NT2/D1 (cell line): ENCODE measurements at places on chromosomes 7 and 10.

DNA sequence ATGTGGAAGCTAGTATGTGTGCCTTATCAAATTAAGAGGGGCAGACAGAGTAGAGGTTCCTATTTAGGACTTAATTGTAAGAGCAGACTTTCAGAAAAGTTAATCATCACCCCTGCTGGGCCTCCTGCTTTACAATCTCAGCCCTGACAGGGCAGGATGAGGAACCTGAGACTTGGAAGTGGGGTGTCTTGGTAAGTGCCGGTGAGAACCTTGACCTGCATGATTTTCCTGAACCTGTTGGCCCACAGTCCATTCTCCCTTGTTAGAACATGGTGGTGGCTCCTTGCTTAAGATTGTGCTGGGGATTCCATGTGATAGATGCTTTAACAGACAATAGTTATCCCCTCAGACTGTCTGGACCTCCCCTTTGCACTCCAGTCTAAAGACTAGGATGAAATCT, 141.7 kb upstream of the TMEM72 start:
- no peak for DNase-seq

- DNase-seq: no peak
These were observed 87.2 kb upstream of the AGK start for GRCh38 chr7:141463986-141464385.

- DNase-seq: no peak
These were observed 295.2 kb downstream of the CAMK1D start for GRCh38 chr10:12644380-12645144.

DNA sequence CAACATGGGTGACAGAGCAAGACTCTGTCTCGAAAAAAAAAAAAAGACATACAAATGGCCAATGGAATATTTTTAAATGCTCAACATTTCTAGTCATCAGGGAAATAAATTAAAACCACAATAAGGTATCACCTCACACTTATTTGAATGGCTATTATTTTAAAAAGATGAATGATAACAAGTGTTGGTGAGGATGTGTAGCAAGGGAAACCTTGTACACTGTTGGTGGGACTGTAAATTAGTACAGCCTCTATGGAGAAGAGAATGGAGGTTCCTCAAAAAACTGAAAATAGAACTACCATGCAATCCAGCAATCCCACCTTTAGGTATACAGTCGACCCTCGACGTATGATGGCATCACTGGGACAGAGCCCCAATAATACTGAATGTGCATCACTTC, 65.4 kb upstream of the DIP2C start:
- no peak for DNase-seq

DNA sequence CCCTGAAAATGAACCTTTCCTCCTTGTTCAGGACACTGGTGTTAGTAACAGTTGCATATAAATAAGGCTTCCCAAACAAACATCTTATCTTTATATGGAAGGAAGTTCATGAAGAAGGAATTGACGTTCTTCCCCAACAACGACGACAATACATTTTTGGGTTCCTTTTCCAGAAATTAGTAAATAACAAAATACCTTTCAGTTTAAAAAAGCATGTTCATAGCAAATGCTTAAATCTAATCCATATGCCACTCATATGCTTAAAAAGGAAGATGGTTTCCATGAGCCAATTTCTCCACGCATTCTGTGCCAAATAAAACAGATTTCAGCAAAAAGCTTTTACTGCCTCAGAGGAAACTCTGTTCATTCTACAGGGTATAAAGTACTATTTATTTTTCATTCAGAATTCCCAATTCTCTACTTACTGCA, 182.6 kb downstream of the COBL start:
- DNase-seq: no peak

DNA sequence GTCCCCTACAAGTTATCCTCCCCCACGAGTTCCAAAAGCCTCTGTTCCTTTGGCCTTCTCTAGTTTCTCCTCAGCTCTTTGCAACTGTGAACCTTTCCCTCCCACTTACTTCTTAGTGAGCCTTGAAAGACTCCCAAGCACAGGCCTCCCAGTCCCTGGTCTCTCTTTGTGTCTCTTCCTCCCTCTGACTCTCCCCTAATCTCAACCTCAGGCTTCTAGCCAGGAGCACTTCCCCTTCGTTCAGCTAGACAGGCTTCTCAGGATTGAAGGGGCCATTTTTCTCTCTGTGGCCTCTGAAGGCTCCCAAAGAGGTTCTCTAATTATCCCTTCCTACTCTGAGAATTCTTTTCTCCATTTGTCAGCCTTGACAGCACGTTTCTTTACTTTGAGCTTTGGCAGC, 50.2 kb upstream of the PHYHIPL start:
- DNase-seq: no peak

DNA sequence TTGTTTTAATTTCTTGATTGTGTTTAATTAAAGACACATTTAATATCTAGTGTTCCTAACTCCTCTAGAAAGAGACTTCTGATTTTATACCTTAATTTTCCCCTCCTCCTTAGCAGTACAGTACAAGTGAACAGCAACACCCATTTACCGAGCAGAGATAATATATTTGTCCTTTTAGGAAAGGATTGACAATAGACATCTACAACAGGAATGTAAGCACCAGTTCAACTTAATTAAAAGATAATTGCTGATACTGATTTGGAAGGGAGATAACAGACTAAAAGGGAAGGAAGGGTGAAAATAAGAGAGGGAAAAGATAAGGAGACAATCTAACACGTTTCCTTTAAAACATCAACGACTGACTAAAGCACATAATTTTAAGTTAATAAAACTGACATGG, 119.3 kb downstream of the SRPK2 start:
- DNase-seq: no peak

DNA sequence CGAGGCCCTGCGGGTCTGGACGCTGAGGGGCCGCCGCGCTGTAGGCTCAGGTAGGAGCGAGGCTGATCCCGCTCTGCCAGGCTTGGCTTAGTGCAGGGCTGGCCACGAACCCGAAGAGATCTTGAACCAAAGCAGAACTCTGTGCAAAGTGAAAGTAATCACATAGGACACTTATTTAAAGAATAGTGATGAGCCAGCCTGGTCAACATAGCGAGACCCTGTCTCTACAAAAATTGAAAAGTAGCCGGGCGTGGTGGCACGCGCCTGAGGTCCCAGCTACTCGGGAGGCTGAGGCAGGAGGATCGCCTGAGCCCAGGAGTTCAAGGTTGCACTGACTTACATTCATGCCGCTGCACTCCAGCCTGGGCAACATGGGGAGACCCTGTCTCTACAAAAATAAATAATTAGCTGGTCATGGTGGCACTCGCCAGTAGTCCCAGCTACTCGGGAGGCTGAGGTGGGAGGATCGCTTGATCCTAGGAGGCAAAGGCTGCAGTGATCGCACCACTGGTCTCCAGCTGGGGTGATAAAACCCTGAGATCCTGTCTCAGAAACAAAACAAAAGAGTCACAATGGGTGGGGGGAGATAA, 541 bp downstream of the ZSCAN25 start:
- no peak for DNase-seq

DNA sequence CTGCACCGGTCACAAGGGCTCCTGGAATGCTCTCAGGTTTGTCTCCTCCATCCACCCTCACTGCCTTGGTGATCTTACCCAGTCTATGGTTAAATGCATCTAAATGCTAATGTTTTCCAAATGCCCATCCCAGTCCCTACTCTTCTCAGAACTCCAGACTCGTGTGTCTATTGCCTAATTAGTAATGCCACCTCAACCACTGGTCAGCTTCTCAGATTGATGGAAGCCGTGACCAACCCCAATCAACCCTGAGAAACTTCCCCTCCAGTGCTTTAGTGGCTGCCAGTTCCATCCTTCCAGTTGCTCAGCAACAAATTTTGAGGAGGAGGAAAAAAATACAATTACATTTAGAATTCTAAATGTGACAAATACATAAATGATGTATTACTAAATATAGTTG, 18.6 kb downstream of the NUDCD3 start:
- DNase-seq: no peak

DNA sequence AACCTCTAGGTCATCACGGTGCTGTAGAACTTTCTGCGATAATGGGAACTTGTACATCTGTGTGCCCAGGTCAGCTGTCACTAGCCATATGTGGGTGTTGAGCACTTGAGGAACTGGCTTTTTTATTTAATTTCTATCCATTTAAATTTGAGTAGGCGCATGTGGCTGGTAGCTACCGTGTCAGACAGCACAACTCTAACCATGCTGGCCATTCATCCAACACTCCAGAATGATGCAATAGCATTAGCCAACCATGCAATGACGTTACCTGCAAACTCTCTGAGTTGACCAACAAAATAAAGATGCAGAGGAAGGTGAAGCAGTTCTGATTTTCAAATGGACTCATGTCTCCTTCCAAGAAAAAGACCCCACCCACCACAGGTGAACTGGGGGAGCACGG, 24.4 kb upstream of the CHST15 start:
- DNase-seq: no peak

DNA sequence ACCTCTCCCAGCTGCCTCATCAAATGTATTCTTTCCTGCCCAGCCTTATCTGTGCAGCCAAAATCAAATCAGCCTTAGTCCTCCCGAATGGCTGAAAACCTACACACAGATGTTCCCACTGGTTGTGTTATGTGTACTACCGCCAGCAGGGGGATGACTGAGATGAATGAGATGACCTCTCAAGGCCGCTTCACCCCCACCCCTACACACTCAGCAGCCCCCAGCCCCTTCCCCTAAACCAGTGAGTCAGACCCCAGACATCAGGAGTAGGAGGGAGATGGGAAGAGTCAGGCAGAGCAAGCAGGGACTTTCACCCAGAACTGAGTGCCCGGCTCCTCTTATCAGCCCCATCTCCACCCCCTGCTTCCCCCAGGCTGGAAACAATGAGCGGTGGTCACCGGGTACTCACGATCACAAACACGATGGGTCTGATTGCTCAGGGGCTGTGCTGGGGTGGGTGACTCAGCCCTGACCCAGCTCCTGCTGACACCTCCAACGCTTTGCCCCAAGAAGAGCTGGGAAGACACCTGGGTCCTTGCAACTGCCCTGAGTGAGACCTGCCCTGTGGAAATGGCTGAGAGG, 6.5 kb upstream of the C10orf105 start:
- peak; percentile 27 for DNase-seq

DNA sequence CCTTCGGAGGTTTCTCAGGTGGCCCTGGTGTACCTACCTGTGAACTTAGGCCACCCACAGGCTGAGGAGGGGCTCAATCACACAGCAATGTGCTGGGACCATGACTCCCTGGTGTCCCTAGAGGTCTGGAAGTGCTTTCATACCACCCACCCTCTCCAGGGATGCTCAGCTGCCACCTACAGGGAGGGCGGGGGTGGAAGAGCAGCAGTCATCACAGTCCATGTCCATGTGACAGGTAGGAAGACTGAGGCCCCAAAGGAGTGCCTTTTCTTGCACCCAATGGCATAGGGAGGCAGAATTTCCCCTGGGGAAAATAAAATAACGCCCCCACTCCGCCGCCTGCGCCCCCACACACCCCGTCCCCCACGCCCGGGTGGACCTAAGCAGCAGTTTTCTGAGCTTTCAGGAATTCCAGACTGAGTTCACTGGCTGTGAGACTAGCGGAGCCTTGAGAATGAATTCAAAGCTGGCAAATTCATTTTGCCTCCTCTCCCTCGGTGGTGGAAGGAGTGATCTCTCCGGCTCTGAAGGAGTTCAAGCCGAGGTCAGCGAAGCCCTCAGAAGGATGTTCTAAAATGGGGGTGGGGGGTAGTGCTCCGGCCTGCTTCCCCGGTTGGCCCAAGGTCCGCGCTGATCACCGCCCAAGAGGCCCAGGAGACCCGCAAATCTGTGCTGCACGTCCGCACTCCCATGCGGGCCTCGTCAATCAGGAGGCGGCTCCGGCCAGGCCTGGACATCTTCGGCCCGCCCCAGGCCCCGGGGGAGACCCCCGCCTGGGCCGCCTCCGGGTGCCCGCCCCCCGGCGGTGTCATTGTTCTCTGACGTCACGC, 2.1 kb upstream of the ZMIZ1 start:
- DNase-seq: no peak

GRCh38 chr7:99380032-99380822, 5.7 kb downstream of the ARPC1B start:
- no peak for DNase-seq

GRCh38 chr10:12396093-12396492, 46.7 kb downstream of the CAMK1D start:
- no peak for DNase-seq

DNA sequence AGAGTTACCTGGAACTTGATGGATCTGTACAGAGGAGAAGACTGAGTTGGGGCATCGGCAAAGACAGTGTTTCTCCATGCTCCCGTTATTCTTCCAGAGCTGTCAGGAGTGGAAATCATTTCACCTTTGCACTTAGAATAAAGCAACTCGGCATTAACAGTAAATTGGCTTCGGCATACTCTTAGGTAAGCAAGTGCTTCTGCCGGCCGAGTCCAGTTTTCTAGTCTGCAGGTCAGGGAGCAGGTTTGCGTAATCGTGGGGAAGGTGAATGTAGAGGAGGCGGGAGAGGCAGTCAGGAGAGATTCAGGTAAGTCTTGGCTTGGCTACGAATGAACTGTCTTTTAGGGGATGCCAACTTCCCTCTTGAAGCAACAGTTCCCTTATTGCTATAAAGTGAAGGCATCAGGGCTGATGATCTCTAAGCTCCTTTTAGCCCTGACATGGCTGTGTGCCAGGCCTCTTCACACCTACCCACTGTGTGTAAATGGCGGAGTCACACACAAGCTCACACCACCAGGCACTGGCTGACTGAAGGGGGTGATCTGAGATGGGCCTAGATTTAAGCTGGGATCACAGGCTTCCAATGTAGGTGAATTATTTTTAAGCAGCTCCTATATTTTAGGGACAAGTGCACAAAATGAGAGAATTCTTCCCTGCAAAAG, 127.1 kb downstream of the GATA3 start:
- no peak for DNase-seq

DNA sequence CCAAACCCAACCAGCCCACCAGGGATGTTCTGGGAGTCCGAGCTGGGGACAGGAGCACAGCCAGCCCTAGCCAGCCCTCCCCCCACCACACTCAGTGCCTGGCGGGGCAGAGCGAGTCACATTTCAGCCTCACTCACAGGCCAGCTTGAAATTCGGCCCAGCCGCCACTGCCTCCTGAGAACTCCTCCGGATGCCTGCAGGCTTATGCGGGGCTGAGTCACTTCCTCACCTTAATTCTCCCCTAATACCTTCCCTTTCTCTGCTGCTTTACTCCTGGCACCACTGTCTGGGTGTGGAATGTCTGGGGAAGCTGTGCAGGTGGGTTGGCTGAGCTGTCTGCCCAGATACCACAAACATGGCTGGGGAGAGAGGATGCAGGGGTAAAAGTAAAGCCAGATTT, 22.6 kb upstream of the DLG5 start:
- peak; percentile 87 for DNase-seq

DNA sequence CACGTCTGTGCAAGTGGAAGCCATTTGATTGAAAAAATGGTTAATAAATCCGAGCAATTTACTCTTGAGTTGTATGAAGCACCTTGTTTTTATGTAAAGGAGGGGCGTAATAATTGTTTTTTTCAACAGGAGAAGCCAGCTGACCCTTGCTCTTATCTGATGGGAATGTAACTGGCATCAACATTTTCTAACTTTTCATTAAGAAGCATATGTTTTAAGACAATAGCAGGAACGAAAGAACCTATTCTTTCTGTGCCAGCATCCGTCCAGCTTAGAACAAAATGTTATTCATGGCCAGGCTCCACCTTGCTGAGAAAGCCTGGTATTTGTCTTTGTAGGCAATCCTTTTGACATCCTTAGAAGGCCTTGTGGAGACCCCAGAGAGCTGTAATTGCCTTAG, 22.2 kb upstream of the AFAP1L2 start:
- no peak for DNase-seq

- DNase-seq: no peak
These were observed 104.8 kb downstream of the PLXNA4 start for GRCh38 chr7:132471515-132471914.
